Glomerular endothelial cell (primary cell): ENCODE measurements at places on chromosomes 13 and 19. TPM values are rescaled to one million over a fixed set of nuclear protein-coding genes. Genes with fewer than 3 reads are reported as not detected.

The ARHGEF7 gene
- 158 and 197 TPM in 2 replicates for total RNA-seq

The TSPAN16 gene
- total RNA-seq, result not detected in 2 replicates

The NXNL1 gene
- total RNA-seq, result not detected in 2 replicates

The TNFSF13B gene
- 0.15 and 1.2 TPM in 2 replicates for total RNA-seq

The RFPL4AL1 gene
- not detected in 2 replicates for total RNA-seq
